Stimulated activated CD4-positive, alpha-beta T cell treated with anti-CD3 and anti-CD28 coated beads, TNF-alpha, amount 100 ng/mL, for 4 hours (primary cell): ENCODE measurements at places on chromosomes 1 and 21.

GRCh38 chr1:4079815-4080214 is 179.7 kb upstream of the C1orf174 start:
- DNase-seq, result no peak

DNA sequence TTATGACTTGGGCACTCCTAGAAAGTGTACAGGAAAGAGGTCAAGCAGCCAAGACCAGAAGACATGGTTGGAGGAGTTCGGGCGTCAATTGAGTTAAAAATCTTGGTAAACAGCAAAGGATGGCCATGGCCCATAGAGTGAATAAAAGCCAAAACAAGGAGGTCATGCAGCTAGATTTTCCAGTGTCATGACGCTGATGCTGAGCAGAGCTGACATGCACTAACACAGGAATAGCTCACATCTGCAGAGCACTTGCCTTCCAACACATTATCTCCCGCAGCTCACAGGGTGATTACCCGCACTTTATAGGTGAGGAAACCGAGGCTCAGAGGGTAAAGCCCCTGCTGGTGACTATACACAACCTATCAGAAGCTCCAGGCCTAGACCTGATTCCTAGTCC is 49.7 kb downstream of the TRABD2B start:
- DNase-seq, result no peak

DNA sequence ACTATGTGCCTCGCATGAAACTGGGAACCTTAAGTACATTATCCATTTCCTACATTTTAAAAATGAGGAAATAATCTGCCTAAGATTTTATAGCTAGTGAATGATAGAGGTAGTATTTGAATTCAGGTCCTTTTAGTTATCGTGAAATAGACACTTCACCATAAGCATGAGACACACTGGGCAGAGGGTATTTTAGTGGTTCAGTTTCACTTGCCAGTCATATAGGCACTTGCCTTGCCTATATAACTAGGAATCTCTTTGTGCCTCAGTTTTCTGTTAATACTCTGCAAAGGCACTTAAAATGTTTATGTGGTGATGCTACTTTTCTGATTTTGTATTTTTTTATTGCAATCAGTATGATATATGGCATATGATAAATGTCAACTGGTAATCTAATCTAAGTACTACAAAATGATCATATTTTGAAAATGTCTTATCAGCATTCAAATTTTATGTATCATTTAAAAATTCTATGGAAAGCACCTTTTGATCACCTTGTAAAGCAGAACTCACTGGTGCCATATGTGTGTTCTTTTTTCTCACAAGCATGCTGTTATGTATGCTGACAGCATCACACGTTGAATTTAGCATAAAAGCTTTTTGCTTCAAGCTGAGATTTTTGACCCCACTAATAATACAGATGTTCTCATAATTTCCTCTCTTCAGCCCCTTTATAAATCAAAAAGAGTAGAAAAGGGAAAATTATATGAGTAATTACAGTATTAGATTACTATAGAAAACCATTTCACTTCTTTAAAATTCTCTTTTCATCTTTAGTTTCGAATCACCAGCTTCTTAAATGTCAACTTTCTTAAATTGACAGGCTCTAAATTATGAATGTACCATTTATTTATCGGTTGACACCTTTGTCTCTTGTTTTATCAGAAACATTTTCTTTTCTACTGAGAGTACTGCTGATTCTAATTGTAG is 52.6 kb downstream of the RPS6KC1 start:
- no peak for DNase-seq

- DNase-seq, result no peak
Measured at GRCh38 chr1:246074421-246074820, 432.7 kb downstream of the SMYD3 start.

GRCh38 chr1:66000033-66000637 is 207.4 kb downstream of the PDE4B start:
- DNase-seq, result no peak

GRCh38 chr1:5053744-5054143 is 399.3 kb downstream of the AJAP1 start:
- no peak for DNase-seq

DNA sequence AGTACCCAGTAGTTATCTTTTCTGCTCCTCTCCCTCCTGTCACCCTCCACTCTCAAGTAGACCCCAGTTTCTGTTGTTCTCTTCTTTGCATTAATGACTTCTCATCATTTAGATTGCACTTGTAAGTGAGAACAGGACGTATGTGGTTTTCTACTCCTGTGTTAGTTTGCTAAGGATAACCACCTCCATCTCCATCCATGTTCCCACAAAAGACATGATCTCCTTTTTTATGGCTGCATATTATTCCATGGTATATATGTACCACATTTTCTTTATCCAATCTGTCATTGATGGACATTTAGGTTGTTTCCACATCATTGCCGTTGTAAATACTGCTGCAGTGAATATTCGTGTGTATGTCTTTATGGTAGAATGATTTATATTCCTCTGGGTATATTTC is 1346.5 kb downstream of the MRPL39 start:
- DNase-seq, result no peak
